ENCODE measurements at places on chromosomes 1 and 21.

DNA sequence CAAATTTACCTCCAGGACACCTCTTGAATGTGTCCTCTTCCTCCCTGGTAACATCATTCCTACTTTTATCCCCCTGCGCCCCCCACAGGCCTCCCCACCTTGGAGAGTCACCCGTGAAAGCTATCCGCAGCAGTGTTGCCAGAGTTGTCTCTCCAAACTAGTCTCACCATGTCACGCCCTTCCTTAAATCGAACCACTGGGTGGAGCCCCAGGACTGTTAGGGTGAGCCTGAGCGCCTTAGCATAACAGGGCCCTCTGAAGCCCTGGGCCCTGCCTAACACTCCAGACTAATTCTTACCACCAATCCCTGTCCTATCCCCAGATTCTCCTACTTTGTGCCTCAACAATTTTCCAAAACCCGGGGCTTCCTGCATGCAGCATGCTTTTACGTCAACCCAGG lies 35.0 kb downstream of the HSD3B2 start:
- DNase-seq, result no peak

DNA sequence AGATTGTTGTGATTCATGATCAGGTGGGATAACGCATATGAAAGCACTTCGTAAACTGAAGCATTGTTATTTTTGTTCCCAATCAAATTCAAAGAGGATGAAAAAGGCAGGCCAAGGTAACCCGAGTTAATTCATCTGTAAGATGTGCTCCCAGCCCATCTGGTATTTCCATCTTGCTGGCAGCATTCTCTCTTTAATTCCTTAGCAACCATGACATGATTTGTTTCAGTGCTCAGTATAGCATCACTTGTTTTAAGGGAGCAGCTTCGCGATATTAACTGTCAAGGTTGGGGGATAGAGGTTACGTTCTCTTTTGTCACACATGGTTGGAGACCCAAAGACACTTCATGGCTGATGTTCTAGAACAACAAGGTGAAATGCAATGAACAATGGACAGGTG lies 6.4 kb downstream of the TSPAN2 start:
- no peak for DNase-seq

GRCh38 chr1:198283222-198283621 lies 126.4 kb downstream of the NEK7 start:
- DNase-seq, result no peak

- DNase-seq, result no peak
Measured at GRCh38 chr1:159790237-159790917, 9.6 kb downstream of the DUSP23 start.

- DNase-seq, result no peak
Measured at GRCh38 chr1:241181471-241181870, 175.5 kb downstream of the RGS7 start.

- DNase-seq, result no peak
Measured at GRCh38 chr1:12601700-12602658, 16.0 kb downstream of the DHRS3 start.

- no peak for DNase-seq
Measured at GRCh38 chr1:17764591-17764990, 9.5 kb downstream of the ACTL8 start.

GRCh38 chr1:234666761-234667160 lies 56.8 kb upstream of the IRF2BP2 start:
- DNase-seq, result no peak

DNA sequence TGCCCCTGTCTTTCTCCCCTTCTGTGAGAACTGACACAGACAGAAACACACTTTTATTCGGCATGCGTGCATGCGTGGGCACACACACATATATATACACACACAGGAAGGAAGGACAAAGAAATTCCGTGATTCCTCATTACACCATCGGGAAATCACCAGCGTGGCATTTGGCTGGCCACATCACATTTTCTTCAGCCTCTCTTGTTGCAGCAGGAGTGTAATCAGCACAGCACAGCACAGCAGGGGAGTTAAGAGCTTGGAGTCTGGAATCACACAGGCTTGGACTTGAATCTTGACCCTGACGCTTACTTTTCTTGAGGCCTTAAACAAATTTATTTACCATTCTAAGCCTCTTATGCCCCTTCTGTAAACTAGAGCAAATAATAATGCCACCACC lies 45.3 kb upstream of the EPHA8 start:
- no peak for DNase-seq

DNA sequence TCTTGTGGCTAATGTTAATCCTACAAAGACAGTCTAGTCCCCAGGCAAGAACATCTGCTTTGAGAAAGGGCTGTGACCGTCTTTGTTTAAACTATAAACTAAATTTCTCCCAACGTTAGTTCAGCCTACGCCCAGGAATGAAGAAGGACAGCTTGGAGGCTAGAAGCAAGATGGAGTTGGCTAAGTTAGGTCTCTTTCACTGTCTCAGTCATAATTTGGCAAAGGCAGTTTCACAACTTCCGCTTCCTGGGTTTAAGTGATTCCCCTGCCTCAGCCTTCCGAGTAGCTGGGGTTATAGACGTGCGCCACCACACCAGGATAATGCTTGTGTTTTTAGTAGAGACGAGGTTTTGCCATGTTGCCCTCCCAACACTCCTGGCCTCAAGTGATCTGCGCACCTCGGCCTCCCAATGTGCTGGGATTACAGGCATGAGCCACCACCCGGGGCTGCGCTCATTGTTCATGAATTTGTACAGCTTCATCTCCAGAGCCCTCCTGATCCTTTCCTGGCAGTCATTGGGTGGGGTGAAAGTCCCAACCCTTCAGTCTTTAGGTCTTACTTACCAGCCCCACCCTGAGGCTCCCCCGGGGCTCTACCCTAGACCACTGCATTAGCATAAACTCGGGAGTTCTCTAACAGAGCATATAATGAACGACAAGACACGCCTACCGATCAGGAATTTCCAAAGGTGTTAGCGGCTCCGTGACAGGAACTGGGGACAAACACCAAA lies 4.9 kb upstream of the MASP2 start:
- peak; percentile 52 for DNase-seq

- DNase-seq, result peak; percentile 94
Measured at GRCh38 chr1:41516168-41517061, 31.9 kb upstream of the EDN2 start.

DNA sequence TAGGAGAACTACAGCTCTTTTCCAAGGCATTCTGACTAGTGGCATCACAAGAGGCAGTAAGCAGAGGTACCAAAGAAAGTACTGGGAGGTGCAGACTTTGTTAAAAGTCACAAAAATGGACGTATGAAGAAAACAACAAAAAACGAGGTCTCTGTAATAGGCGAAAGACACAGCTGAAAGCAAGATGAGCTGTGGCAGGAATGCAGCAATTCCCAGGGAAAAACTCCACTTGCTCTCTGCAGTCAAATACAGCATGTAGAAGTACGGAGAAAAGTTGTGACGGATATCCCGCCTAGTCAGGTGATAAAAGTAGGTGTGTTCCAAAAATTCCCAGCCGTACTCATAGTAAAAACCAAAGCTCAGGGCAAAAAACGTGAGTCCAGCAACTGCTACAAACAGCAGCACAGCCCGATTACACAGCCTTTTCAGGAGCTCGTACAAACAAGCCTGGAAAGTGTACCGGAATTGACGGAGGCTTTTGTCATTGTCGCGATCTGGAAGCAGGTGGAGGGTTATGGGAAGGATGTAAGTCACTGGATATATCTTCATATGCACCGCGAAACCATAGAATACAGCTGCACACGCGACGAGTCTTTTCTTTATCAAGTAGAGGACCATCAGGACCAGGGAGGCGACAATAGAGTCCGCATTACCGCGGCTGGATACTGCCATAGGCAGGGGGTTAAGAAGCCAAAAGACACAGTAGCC lies 979 bp downstream of the PIGM start:
- DNase-seq, result no peak

DNA sequence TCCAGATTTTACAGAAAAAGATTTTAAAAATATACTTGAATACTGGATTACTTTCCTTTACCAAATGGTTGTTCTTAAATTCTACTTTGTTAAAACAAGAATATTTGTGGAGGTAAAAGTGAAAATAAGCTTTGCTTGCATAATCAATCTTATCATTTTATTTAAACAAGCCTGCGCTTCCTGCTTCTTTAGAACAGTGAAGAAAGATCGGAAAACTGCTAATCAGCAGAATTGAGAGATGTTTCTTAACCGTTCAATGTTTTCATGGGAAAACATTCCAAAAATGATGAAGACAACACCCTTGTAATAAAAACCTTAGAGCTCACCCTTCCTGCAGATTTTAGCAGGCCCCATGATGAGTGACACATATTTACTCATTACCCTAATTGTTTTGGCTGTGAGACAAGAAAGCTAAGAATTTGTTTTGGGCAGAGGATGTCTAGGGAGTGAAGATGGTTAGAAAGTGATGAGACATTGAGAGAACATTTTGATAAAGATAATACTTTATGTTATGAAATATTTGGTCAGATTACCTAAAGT lies 72.6 kb downstream of the TPR start:
- no peak for DNase-seq

GRCh38 chr1:86489242-86489878 lies 20.6 kb downstream of the CLCA1 start:
- no peak for DNase-seq

- DNase-seq, result no peak
Measured at GRCh38 chr1:202361701-202362100, 13.2 kb downstream of the PPP1R12B start.

Measured in DMS153 (cell line).